Activated CD4-positive, CD25-positive, alpha-beta regulatory T cell treated with anti-CD3 and anti-CD28 coated beads, Interleukin-2, amount 50 U/mL, for 16 hours (primary cell): ENCODE measurements at places on chromosomes 13 and 19.

- DNase-seq: no peak
Measured at GRCh38 chr13:73943137-73943964, 190.9 kb downstream of the KLF12 start.

GRCh38 chr13:24742294-24742693 lies 21.7 kb upstream of the RNF17 start:
- no peak for DNase-seq

- peak; percentile 96 for DNase-seq
Measured at GRCh38 chr13:33542309-33543088, 256.9 kb upstream of the STARD13 start.

DNA sequence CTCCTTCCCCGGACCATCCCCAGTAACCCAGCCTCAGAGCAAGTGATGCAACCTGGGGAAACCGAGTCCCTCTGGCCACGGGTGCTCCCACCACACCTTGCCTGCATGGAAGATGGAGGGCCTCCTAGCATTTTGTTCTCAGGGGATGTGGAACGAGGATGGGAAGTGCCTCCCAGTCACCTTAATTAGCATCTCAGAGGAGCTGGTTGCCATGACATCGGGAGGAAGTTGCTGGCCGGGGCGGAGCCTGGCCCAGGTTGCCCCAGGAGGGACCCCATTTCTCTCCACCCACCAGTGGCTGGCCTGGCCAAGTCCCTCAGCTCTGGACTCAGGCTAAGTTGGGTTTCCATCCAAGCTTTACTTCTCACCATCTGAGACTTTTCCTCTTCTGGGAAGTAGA lies 24.1 kb upstream of the PTPRS start:
- DNase-seq: no peak

DNA sequence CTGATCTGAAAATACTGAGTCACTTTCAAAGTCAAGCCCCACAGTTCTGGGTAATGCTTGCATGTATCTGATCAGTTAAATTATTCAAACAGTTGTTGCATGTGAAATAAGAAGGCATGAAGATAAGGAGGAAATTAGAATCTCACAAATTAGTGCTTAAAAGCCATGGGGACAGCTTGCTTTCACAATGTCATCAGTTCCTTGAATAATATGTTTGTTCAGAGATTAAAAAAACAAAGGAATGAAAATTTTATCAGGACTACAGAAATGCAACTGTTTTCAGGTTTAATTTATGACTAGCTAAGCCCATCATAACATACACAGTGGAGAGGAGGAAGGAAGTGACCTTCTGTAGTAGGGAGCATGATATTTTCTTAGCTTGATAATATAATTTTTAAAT lies 150.1 kb downstream of the OXGR1 start:
- DNase-seq: no peak

GRCh38 chr13:104984296-104984818 lies 1551.1 kb downstream of the EFNB2 start:
- DNase-seq: no peak
